Endothelial cell of umbilical vein (primary cell): ENCODE measurements at places on chromosomes 3 and 15. TPM values are rescaled to one million over a fixed set of nuclear protein-coding genes. Genes with fewer than 3 reads are reported as not detected.
A peak's percentile ranks its signal among the peaks of the same experiment; 100 is the strongest.

- DNase-seq = no peak
Observed at GRCh38 chr15:49185473-49185872, 15.4 kb downstream of the GALK2 start.

DNA sequence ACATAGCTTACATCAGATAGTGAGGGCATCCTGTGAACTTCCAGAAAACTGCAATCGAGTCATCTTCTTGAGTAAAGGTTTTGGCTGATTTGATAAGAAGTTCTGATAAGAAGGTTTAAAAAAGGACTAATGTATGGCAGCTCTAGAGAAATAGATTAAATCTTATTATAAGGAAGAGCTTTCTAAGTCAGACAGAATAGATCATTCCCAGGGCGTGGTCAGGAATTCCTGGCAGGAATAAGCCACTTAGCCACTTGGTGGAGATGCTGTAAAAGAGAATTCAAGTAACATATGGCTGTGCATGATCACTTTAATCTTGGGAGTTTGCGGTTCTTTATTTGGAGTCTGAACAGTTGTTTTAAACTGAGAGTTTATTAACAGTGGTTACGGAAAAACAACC lies 17.4 kb downstream of the PGBD4 start:
- no peak for DNase-seq

DNA sequence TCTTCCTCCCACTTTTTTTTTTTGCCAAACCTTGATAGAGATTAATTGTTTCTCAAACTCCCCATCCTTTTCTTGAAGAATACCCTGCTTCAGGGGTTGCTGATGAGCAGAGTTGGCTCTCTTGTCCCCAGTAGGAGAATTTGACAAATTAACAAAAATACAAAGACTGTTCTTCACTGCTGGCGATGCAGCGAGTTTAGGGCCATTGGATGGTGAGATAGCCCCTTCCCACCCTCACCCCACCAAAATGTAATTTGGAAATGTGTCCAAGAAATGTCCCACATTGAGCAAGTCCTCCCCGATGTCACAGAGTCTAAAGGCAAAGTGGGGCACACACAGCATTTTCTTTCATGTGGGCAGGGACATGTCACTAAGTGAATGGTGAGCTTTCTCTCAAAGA lies 136.0 kb upstream of the RARB start:
- DNase-seq = no peak

- DNase-seq = peak; percentile 70
Observed at GRCh38 chr3:127768346-127769008, 53.8 kb downstream of the MGLL start.

- DNase-seq = no peak
Observed at GRCh38 chr15:49538520-49538919, 82.1 kb downstream of the FAM227B start.

GRCh38 chr3:39920271-39920670 lies 110.9 kb downstream of the MYRIP start:
- no peak for DNase-seq

GRCh38 chr3:46742992-46743585 lies 25.4 kb upstream of the PRSS50 start:
- DNase-seq = no peak

DNA sequence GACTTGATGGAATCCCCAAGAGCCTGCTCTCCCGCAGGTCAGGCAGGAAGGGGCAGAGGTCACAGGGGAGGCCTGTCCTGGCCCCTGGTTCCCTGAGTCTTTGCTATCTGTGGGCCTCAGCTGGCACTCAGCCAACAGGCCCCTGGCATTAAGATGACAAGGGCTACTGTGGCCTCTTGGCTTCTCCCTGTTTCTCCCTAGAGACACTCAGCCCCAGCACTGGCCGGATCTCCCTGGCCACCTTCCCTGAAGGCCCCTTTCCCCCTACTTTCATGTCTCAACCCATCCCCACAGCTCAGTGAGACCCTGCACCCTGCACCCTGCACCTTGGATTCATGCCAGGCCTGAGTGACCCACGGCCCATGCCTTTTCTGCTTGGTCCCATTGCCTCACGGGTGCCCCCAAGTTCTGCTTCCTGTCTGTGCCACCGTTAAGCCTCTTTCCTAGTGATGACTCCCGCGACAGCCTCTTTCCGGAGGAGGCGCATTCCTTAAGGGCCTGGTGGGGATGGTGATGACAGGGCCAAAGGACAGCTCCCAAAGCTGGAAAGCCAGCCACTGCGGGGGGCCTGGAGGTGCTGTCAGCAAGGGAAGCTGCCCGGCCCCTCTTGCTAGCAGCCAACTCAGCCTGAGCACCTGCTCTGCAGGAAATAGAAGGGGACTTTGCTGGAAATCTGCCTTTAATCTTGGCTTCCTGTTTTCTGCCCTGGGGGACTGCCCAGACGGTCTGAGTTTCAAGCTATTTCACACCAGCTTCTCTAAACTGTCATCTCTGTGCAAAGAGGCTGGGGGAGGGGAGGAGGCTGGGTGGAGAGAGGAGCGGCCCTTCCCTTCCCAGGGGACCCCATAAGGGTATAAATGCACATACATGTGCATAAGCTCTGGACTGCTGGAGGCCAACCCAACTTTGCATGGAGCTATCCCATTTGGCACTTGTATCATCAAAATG lies 4.8 kb upstream of the CSK start:
- peak; percentile 78 for DNase-seq

- peak; percentile 57 for DNase-seq
Observed at GRCh38 chr15:64653757-64654156, 121.6 kb downstream of the RBPMS2 start.

GRCh38 chr3:130816561-130817445 lies 70.2 kb upstream of the PIK3R4 start:
- DNase-seq = no peak

DNA sequence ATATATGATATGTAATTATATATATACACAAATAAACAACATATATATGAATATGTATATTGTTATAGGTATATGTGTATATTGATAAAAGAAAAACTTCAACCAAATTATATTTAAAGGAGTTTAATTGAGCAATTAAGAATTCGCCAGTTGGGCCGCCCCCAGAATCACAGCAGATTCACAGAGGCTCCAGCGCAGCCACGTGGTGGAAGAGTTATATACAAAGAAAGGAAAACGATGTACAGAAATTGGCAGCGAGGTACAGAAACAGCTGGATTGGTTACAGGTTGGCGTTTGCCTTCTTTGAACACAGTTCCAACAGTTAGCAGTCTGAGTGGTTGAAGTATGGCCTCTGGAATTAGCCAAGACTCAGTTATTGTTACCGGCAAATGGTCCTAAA lies 137.3 kb upstream of the SLC24A5 start:
- no peak for DNase-seq

GRCh38 chr15:78933187-78933822 lies 11.5 kb downstream of the CTSH start:
- no peak for DNase-seq

The C3orf49 gene
- not detected in 2 replicates for polyA plus RNA-seq

The ZNF662 gene
- polyA plus RNA-seq = 0.84 and 0.86 TPM in 2 replicates

The GOLGA8S gene
- 0.02 and 0.04 TPM in 2 replicates for polyA plus RNA-seq

The DAG1 gene
- 59.6 and 63.7 TPM in 2 replicates for polyA plus RNA-seq

The GPR149 gene
- polyA plus RNA-seq = not detected in 2 replicates
